Epithelial cell of prostate (primary cell): ENCODE measurements at places on chromosomes 5 and 9.

DNA sequence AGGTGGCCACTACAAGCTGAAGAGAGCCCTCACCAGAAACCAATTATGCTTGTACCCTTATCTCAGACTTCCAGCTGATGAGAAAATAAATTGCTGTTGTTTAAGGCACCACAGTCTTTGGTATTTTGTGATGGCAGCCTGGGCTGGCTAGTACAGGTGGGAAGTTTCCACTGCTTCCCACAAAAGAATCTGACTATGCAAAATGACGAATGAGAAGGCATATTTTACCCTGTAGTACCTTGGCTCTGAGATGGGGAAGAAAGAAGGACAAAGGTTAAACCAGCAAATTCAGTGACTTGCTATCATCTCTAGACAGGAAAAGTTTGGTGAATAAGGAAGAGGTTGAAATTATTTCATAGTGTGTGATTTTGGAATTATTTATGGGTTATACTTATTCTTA is 112.8 kb upstream of the ELL2 start:
- DNase-seq, result no peak

- DNase-seq, result no peak
These were observed 137.5 kb downstream of the CPLANE1 start for GRCh38 chr5:37111426-37112382.

- no peak for DNase-seq
These were observed 3.7 kb downstream of the LSM11 start for GRCh38 chr5:157747173-157747740.

DNA sequence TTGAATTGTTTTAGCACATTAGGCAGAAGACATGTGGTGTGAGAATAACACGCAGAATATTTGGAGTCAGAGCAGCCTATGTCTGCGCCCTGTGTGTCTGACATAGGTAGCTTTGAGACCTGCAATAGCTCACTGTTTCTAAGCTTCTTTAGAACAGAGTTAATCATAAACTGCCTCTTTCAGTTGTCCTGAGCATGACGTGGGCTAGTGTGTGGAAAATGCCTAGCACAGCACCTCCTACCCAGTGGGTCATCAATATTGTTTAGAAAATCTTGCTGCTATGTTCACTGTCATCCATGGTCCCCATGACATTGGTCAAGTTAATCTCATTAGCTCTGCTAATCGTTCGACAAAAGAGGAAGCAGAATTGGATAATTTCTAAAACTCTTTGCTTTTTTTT is 357.4 kb upstream of the SGCD start:
- no peak for DNase-seq

DNA sequence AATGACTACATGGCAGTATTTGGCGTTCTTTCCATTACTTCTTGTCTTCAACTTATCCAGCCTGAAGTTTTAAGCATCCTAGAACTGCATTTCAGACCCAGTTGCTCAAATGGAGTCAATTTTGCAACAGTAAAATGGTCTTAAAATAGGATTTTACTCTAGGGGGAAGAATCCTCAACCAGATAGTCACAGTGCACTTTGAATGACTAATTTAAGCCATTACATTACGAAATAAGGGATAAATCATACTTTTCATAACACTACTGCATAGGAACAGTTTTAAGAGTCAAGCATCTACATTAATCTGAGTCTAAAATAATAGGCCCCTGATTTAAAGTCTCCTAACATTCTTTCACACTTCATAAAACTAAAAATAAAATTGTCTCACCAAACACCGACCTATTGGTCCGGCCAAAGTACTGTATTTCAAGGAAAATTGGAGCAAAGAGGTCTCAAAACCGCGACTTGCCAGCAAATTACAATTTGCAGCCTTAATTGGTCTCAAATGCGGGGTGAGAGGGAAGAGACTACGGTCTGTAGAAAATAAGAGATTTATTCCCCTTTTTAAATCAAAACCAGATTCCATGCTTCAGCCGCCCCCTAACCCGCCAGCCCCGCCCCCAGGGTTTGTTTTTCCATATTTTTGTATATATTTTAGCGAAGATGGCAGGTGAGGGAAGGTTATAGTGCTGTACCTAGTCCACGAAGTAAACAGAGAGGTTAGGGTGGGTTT is 1.2 kb upstream of the SMARCA2 start:
- DNase-seq, result no peak

DNA sequence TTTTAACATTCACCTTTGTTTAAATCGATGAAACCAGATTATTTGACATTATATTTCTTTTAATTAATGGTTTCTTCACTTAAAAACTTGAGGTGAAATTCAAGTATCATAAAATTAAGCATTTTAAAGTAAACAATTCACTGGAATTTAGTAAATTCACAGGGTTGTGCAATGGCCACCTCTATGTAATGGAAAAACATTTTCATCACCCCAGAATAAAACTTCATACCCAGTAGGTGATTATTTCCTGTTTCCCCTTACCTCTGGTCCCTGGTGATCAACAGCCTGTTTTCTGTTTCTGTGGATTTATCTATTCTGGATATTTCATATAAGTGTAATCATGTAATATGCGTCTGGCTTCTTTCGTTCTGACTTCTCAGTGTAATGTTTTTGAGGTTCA is 27.2 kb downstream of the HSPA4 start:
- DNase-seq, result no peak

GRCh38 chr5:89615839-89616518 is 733.0 kb upstream of the MEF2C start:
- no peak for DNase-seq

- DNase-seq, result no peak
These were observed 115.0 kb upstream of the HAND1 start for GRCh38 chr5:154593071-154593470.

- DNase-seq, result peak; percentile 66
These were observed 2.4 kb downstream of the CARD19 start for GRCh38 chr9:93098236-93098946.

DNA sequence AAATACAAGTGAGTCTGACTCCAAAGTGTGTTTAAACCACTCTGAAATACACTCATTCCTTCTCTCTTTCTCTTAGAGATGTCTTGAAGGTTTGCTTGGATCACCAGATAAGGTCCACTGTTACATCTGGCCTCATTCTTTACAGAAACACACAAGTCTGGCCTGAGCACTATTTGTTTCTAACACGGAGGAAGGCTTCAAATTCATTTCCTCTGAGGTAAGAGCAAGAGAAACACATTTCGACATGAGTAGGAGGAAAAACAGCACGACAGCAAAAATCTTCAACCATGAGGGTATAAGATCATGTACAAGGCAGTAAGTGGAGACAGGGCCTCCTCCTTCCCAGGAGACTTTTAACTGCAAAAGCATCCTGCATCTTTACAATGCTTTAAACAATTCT is 8.0 kb downstream of the SIL1 start:
- no peak for DNase-seq

DNA sequence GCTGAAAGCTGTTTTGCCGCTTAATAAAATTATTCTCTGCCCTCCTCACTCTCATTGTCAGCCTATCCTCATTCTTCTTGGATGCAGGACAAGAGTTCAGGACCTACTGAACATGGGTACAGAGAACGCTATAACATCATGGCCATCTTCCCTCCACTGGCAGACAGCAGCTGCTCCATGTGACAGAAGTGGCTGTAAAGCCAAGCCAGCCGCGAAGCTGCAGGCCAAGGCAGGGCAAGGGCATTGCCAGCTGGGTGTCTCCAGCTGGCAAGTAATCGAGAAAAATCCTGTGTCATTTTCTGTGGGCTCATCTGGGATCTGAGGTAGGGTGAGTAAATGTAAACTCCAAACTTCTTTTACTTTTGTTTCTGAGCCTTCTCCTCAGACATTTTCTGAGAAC is 84.8 kb downstream of the SLC25A46 start:
- DNase-seq, result no peak

GRCh38 chr5:151134228-151134627 is 23.4 kb downstream of the ANXA6 start:
- peak; percentile 18 for DNase-seq

DNA sequence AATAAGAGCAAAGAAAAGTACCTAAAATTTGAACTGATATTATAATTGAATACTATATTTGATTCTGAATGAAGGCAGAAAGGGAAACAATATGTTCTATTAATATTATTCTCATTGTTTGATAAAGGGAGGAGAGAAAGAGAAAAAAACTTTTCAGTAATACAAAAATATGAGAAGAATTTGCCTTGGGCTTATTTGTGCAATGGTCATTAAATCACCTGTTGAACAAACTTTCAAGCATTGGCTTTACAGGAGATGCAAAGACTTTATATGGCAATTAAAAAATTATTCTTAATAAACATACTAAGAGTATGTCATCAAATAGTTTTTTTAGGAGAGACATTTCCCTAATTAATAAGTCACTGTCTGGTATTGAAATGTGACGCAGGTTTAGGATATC is 85.0 kb downstream of the CSNK1G3 start:
- DNase-seq, result no peak

- DNase-seq, result no peak
These were observed 316.6 kb downstream of the AGTPBP1 start for GRCh38 chr9:85425153-85425611.

GRCh38 chr5:128632264-128632663 is 94.2 kb upstream of the FBN2 start:
- no peak for DNase-seq

DNA sequence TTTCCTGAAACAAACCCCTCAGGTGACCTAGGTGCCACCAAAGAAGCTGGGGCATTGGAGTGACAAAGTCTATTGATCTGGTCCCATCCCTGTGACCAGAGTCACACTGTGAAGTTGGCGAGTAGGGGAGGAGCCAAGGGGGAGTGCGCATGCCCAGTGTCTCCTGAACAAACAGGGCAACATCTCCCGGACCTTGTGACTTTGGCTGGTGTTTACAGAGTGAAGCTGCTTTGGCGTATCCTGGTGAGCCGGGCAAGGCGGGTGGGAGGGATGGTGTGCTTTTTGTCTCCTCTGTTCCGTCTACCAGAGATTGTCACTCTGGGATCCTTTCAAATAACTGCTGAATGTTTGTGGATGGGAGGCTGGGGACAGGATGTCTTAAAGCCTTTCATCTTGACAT is 204.5 kb downstream of the HSPA4 start:
- DNase-seq, result no peak

DNA sequence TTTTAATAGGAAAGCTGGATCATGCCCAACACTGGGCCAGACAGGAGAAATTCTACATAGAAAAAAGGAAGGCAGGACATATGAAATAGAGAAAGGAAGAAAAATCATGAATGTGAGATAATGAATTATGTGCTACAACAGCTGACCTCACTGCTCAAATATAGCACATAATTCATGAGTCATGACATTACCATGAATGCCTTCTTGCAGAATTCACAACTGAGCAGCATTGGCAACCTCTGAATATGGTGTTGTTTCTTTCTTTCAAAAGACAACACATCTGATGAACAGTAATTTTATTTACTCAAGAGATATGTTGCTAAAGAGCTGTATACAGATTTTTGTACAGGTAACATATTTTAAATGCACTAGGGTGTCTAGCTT is 34.4 kb downstream of the APBA1 start:
- DNase-seq, result peak; percentile 70
